ENCODE measurements at places on chromosomes 5 and 9.

DNA sequence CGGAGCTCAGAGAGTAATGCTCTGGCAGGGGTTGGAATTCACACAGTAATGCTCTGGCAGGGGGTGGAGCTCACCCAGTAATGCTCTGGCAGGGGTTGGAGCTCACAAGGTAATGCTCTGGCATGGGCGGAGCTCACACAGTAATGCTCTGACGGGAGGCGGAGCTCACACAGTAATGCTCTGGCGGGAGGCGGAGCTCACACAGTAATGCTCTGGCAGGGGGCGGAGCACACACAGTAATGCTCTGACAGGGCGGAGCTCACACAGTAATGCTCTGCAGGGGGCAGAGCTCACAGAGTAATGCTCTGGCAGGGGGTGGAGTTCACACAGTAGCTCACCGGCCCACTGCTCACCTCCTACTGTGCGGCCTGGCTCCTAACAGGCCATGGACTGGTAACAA, 47.2 kb upstream of the LPCAT1 start:
- DNase-seq = no peak

- no peak for DNase-seq
These were observed 374.6 kb downstream of the SPATA31D1 start for GRCh38 chr9:82363198-82363597.

DNA sequence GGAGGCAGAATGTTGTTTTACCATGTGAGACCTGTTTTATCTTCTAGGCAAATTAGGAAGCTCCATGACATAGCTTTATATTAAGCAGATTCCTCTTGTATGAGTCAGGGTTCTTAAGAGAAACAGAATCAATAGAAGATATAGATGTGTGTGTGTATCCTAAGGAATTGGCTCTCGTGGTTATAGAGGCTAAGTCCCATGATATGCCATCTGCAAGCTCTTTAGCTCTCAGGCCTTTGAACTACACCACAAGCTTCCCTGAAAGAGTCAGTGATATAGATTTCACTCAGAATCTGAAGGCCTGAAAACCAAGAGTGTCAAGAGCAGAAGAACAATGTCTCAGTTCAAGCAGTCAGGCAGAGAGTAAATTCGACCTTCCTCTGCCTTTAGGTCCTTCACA, 365.8 kb upstream of the ZNF608 start:
- peak; percentile 78 for DNase-seq

DNA sequence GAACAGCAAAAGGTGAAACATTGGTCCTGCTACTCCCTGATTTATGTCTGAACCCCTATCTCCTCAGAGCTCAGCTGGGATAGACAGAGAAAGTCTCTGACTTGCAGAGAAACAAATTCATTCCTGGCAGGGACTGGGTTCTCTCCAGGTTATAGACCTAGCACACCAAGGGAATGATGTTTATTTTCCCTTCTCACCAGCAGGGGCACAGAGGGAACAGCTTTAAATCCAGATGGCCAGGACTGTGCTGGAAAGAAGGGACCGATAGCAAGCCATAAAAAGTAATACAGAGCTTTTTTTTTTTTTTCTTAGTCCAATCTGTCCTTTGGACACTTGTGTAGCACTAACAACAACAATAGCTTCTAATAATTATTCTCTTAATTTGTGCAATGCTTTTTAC, 141.1 kb upstream of the C9orf72 start:
- DNase-seq = no peak

- no peak for DNase-seq
These were observed 58.3 kb downstream of the BAAT start for GRCh38 chr9:101326501-101326900.
